Muscle of leg (tissue), 16 donors: ENCODE measurements at places on chromosomes 4 and X. TPM values are rescaled to one million over a fixed set of nuclear protein-coding genes. Genes with fewer than 3 reads are reported as not detected.

VMA21 gene
- 14.7 TPM for polyA plus RNA-seq

DNA sequence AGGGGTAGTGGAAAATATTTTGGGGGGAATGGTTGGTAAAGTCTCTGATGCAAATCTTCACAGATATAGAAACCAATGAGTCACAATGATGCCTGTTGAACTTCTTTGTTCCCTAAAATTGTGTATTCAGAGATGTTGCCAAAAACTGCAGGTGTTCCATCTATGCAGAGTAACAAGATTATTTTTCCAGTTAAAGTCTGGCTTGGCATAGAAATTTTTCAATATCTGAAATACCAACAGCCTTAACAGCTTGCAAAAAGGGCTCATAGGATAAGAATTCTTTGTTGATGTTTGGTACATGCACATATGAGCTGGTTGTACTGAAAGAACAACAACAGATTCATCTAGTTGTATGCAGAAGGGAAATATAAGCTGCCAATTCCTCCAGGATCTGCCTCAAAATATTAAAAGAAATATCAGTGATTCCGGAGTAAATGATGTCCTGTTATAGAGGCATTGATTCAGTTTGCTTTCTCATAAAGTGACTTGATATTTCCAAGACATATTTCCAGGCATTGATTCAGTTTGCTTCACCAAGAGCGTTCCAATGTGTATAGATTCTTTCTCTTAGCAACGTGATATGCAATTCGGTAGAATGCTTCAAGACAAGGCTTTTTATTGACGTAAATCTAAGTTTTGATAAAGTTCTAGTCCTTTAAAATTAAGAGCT is 564.4 kb downstream of the TMA16 start:
- DNase-seq: peak; percentile 55

GRCh38 chr4:164890691-164891090 is 13.7 kb downstream of the APELA start:
- no peak for DNase-seq

DNA sequence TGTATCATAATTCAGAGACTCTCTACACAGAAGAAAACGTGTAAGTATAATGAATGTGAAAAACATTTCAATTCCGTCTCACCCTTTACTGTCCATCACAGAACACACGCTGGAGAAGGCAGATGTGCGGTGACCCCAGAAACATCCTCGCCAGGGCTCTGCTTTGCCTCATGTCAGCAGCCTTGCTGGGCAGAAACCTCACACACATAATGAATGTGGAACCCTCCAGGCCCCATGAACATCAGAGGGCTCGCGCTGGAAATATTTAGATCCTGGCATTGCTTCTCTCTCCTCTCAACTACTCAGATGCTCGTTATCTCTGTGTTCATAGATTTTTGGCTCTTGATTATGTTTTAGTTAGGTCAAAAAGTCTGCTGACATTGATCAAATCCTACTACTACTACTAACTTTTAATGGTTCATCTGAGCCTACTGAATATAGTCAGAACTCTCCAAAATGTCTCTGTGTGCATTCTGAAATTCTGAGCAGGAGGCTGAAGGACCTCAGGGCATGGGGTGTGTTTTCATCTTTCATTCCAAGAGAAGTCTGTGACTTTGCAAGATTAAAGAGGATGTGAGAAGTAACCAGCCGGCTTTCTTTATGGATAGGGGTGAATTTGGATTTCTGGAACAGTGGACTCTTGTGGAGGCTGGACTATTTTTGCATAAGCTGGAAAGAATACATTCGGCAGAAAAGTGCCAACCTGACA is 27.0 kb downstream of the SMIM43 start:
- DNase-seq: no peak

NDP gene
- 1.4 TPM for polyA plus RNA-seq

GRCh38 chr4:16224264-16225166 is 1.8 kb downstream of the TAPT1 start:
- no peak for DNase-seq

FAT1 gene
- 113 TPM for polyA plus RNA-seq

GRCh38 chr4:115629270-115629669 is 515.9 kb upstream of the NDST4 start:
- no peak for DNase-seq

DNA sequence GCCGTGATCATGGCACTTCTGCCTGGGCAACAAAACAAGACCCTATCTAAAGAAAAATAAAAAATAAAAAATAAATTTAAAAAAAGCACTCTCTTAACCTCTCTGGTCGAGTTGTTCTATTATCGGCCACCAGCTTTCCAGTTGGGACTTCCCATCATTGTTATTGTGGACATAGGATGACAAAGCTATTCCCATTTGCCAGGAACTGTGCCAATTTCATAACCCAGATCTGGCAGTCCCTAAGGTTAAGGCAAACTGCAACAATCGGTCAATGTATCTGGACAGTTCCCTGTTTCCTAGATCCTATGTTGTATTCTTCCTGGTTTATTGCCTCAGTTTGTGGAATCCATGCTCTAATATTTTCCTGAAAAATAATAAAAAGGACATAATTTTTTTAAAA is 17.8 kb upstream of the ANXA5 start:
- peak; percentile 28 for DNase-seq

GRCh38 chr4:121324331-121324730 is 56.5 kb downstream of the QRFPR start:
- no peak for DNase-seq

BEND2 gene
- polyA plus RNA-seq: 0.05 TPM

DNA sequence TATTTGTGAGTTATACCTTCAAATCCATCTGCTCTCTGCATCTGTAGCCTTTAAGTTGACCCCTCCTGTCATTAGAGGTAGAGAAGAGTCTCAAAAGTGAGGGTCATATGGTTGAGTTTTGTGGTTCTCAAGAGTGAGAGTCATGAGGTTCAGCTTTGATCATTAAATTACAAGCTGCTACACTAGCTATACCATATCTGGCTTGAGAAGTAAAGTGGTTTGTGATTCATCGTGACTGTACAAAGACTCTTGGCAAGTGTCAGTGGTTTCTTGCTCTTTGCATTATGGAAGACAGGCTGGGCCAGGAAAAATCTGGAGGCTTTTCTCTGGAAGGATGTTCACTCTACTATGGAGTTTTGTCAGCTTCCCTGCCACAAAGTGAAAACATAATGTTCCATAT is 170.6 kb downstream of the ZC4H2 start:
- DNase-seq: no peak

DNA sequence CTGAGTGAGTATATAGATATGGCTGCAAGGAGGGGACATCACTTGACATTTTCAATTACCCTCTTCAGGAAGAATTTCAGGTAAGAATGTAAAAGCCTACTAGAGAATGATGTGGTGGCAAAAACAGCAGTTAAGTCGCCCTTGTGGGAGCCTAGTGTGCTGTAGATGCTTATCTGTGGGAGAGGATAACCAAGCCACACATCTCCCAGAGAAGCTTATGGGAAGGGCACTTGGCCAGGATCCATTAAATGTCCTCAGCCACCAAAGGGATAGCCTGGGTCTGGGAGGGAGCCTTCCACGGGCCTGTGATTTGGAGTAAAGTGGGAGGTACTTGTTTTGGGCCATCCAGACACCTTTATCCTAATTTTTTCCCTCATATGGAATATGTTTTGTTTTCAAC is 41.3 kb upstream of the BCLAF3 start:
- no peak for DNase-seq

TLR1 gene
- polyA plus RNA-seq: 2.3 TPM

DNA sequence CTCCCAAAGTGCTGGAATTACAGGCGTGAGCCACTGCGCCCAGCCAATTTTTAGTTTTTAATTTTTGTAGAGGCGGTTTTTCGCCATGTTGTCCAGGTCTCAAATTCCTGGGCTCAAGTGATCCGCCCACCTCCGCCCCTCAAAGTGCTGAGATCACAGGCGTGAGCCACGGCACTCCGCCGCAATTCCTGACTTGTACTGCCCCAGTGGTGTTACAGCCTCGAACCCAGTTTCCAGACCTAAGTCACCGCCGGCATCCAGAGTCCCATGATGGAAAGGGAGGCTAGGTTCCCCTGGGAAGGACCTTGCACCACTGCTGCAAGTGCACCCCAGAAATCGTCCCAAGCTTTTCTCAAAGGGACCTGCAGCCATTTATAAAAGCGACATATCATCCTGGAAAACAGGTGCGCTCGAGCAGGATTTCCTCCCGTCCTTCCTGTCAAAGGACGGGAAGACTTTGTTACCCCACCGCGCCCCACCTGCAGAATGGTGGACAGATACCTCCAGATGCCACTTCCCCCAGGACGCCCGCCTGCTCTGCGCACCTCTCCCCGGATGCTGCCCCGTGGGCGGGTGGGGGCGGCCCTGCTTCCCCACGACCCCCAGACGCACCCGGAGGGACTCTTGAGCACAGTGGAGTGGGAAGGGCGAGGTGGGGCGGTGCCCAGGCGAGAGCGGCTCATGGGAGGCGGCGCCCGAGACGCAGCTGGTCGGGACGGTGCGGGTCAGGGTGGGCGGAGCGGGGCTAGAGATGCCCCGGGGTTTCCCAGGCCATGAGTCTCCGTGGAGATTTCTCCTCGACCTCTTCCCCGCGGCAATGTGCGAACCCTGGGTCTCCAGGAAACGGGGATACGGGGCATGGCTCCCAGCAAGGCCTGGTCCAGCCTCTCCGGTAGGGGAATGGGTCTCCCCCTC is 947 bp upstream of the RPL10 start:
- DNase-seq: peak; percentile 84

DNA sequence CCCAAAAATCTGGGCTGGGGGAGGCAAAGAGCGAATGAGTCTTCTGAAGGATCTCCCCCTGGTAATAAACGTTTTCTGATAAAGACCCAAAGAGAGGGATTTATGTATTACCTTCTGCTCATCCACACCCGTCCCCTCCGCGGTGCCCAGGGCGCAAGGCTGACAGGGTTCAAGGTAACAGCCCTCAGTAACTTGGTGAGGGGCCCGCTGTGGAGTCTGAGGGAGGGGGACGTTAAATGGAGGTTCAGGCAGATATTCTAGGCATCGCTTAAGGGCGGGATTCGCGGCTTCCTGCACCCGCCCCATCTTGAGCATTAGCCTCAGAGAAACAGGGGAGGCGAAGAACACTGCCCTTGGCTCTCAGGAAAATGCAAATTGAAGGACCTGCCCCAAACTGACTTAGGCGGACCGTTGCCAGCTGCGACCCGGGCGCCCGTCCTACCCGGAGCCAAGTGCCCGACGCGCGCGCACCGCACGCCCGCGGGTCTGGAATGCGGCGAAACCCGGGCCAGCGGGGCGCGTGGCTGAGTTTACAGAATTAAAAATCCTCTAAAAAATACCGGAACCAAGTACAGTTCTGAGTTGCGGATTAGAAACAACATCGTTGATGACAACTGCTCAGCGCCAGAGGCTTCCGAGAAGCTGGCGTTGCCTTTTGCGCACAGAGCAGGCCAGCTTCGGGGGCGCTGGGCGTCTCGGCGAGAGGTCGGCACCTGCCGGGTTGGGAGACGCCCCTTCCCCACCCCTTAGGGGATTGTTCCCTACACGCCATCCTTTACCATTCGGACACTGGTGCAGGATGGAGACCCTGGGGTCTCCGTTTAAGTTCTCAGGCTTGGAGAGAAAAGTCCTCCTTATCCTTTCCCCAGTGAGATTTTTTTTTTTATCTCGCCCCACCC is 2.8 kb downstream of the HELT start:
- no peak for DNase-seq

CT45A5 gene
- not detected for polyA plus RNA-seq

- DNase-seq: no peak
Measured at GRCh38 chr4:139530833-139531427, 25.1 kb downstream of the SETD7 start.

- no peak for DNase-seq
Measured at GRCh38 chr4:149961876-149962597, 116.2 kb upstream of the DCLK2 start.

DNA sequence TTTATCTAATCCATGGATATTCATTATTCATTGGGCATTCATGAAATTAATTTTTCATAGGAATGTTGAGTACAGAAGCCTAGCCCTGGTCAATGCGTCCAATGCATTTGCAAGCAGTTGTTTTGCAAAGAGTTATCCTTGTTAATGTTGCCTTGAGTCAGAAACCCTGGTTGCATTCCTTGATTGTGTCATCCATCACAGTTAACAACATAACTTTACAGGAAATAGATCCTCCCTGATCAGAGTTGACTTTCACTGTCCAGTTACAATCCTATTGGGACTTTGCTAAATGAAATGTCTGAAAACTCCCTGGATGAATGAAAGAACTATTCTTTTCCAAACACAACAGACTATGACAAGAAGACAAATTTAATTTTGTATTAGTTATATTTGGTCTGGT is 924.3 kb upstream of the SLIT2 start:
- no peak for DNase-seq

SPATA4 gene
- polyA plus RNA-seq: not detected

GRCh38 chr4:25013756-25014661 is 16.7 kb downstream of the LGI2 start:
- peak; percentile 97 for DNase-seq

GRCh38 chrX:14798805-14799397 is 74.0 kb downstream of the FANCB start:
- no peak for DNase-seq

- DNase-seq: no peak
Measured at GRCh38 chrX:11881485-11882170, 123.6 kb downstream of the MSL3 start.

DNA sequence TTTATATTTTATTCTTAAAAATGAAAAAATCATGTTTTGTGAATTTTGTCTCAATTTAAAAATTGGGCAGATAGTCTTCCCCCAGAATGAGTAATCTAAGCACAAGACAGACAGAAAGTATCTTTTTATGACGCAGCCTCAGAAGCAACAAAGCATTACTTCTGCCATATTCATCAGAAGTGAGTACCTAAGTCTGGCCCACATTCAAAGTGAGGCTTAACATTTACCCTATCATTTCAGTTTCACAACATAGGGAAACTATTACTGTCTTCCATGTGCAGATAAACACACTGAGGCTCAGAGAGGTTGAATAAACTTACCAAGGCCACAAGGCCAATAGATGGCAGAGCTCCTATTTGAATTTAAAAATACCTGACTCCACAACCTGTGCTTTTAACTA is 4.4 kb upstream of the PRDX4 start:
- DNase-seq: no peak

GPR82 gene
- 0.07 TPM for polyA plus RNA-seq

- no peak for DNase-seq
Measured at GRCh38 chr4:141432000-141432712, 204.2 kb upstream of the IL15 start.

GRCh38 chr4:7771056-7771455 is 168.6 kb downstream of the AFAP1 start:
- no peak for DNase-seq

SCARB2 gene
- polyA plus RNA-seq: 113 TPM

DNA sequence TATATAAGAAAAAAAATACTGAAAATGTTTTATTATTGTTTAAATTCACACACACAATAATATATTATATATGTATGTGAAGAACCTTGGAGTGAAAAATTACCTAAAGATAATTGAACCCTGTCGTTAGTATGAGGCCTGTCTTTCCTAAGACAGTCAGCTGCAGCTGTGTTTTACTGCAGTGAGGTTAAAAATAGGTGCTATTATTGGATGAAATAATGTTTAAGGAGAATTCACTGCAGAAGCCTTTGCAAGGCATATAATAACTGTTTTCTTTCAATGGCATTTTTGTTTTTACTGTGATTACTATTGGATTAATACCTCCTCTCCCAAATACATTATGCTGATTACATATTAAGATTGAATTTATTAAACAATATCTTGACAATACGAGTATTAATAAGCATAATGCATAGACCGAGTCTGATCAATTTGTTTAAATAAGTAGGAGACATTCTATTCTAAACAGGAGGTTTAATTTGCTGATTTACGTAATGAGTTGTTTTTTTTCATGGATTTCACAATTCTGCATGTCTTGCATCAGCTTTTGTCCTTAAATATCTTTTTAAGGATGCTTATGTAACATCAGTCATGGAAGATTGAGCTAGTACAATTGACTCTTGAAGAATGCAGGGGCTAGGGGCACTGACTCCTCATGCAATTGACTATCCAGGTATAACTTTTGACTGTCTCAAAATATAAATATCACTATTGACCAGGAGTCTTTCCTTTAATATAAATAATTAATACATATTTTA is 1181.1 kb upstream of the PCDH7 start:
- no peak for DNase-seq

NEUROG2 gene
- not detected for polyA plus RNA-seq
